ENCODE measurements at places on chromosomes 2 and 18.

GRCh38 chr18:25467226-25467987 is 115.4 kb upstream of the ZNF521 start:
- ATAC-seq = no peak

DNA sequence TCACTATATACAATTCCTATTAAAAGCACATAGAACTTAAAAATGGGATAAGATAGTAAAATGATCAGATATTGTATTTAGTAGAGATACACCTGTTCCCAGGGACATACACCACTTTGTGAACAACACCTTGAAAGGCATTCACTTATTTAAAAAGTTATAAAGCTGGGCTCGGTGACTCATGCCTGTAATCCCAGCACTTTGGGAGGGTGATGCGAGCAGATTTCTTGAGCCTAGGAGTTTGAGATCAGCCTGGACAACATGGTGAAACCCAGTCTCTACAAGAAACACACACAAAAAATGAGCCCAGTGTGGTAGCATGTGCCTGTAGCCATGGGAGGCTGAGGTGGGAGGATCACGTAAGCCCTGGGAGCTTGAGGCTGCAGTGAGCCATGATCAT is 90.9 kb downstream of the RAPGEF4 start:
- ATAC-seq = no peak

DNA sequence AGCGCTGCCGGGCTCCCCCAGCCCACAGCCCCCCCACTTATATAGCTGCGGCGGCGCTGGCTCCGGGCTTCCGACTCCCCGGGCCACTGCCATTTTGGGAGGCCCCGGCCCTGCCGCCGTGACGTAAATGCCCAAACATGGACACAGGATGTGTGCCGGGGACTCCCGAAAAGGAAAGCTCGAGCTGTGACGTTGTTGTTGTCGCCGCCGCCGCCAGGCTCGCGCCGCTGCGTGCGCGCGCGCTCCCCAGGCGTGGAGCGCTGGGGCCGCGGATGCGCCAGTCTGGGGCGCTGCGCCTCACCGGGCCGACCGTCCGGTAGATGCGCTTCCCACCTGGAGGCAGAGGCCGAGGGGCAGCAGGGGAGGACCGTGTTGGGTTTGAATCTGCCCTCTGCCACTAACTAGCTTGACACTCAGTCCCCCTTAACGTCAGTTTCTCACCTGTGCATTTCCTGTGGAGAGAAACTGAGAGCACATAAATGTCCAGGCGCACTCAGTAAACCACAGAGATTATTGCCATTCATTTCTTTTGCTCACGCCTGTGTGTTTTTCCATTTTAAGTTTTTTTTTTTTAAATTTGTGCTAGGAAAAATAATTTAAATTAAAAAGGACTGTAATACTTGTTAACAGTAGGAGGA is at the start of gene EGR4:
EGR4 (minus strand) TSS at position 15 of the 638 bp plus-strand sequence. CDS start 231 bp downstream, outside the sequence.
- ATAC-seq = peak; percentile 71

- peak; percentile 44 for ATAC-seq
Measured at GRCh38 chr2:112626604-112627059, 19.1 kb upstream of the SLC20A1 start.
